ENCODE measurements at places on chromosomes 16 and 17.

DNA sequence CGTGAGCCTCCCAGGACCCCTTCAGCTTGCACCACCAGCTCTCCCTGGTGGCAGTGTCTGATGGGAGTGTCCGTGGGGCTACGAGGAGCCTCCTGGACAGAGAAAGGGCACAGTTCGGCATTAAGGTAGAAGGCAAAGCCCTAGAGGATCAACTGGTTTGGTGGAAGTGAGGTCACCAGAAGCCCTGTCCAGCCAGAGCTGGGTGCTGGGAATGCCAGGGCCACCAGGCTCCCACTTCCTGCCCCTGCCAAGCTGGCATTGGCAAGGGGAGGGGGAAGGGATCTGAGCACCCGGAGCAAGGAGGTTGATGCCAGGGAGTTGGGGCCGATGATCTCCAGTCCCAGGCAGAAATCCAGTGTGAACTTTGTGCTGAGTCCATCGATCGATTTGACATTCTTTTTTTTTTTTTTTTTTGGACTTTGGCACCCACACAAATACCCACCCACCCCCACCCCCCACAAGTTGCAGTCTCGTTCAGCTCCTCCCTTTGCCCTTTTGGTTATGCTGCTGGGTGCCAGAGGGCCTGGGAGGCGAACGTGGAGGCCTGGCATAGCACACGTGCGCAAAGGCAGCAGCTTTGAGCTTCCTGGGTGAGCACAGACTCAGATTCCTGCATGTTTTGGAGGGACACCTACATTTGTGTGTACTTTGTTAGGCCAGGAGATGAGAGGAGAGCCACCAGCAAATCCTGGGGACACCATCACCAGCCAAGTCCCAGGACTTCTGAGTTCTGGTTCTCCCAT lies 2.1 kb downstream of the NHERF1 start:
- DNase-seq: no peak

- DNase-seq: no peak
Measured at GRCh38 chr17:75108193-75108592, 1.6 kb upstream of the ARMC7 start.

- DNase-seq: no peak
Measured at GRCh38 chr17:72840019-72840418, 252.5 kb downstream of the SLC39A11 start.

DNA sequence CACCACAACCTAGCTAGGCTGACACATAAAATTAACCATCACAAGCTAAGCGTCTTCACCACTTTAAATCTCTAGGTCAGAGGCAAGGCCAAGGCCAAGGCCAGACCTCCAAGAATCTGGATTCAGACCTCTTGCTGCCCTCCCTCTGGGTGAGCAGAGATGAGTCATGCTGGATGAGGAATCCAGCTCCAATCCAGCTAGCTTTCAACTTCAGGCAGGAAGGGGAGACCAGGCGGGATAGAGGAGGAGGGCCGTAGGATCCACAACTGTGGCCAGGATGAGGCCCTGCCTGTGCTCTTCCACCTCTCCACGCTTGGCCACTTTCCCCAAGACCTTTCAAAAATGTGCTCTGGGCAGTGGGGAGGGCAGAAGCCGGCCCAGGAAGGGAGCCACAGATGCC lies 14.7 kb downstream of the LRRC75A start:
- DNase-seq: no peak
